Upper lobe of left lung (tissue), 6 donors: ENCODE measurements at places on chromosomes 3 and 15. TPM values are rescaled to one million over a fixed set of nuclear protein-coding genes. Genes with fewer than 3 reads are reported as not detected.

GASK1A gene
- total RNA-seq: 8.3 TPM

SLC12A8 gene
- total RNA-seq: 34.6 TPM

GHRL gene
- total RNA-seq: 2.4 TPM

KLF15 gene
- 31.7 TPM for total RNA-seq

PLA2G4E gene
- total RNA-seq: 5.2 TPM

KLHL25 gene
- 3.4 TPM for total RNA-seq

KBTBD8 gene
- 6.4 TPM for total RNA-seq

OSTN gene
- not detected for total RNA-seq

GOLGA6B gene
- not detected for total RNA-seq

ONECUT1 gene
- total RNA-seq: 0.17 TPM

OXSR1 gene
- 35.0 TPM for total RNA-seq

PPP1R14D gene
- total RNA-seq: not detected

ACAN gene
- total RNA-seq: not detected

CHST13 gene
- 0.57 TPM for total RNA-seq

CHRNA7 gene
- total RNA-seq: 1.3 TPM

USP3 gene
- total RNA-seq: 62.5 TPM

C3orf22 gene
- total RNA-seq: not detected

HHATL gene
- 0.91 TPM for total RNA-seq

SLC25A26 gene
- total RNA-seq: 18.5 TPM

BCL2A1 gene
- 55.5 TPM for total RNA-seq

GPR176 gene
- total RNA-seq: 5.0 TPM

ZBED2 gene
- 28.5 TPM for total RNA-seq

QRICH1 gene
- total RNA-seq: 95.1 TPM

AMT gene
- 59.7 TPM for total RNA-seq
